Jurkat, Clone E6-1 (cell line): ENCODE measurements at places on chromosomes 3 and 15.

- DNase-seq, result no peak
Observed at GRCh38 chr15:61175024-61175423, 54.1 kb downstream of the RORA start.

DNA sequence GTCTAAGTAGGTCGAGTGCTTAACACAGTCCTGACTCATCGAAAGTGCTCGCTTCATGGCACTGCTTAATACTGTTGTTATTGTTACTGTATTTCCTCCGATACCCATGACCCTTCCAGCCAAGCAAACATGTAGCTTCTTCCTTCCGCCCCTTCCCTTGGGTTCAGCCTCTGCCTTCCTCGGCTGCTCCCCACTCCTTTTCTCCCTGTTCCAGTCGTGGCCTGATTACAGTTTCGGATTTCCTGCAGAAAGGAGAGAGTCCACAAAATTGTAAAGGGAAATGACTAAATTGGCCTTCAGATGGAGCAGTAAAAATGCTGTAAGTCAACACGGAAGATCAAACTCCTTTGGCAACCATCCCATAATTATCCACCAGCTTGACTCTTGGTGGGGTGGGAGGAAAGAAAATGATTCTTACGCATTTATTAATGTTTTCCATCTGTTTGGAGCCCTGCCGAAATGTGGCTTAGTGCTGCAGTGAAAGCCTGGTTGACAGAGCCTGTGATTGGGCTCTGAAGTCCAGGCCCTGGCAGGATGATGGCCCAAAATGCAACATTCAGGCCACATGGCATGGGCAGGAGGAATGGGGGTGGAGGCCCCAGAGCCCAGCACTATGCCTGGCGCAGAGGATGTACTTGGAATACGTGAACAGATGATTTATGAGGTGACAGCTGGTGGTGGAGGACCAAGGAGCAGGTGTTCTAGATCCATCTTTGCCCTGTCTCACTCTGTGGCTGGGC, 37.6 kb downstream of the FAM3D start:
- DNase-seq, result no peak

DNA sequence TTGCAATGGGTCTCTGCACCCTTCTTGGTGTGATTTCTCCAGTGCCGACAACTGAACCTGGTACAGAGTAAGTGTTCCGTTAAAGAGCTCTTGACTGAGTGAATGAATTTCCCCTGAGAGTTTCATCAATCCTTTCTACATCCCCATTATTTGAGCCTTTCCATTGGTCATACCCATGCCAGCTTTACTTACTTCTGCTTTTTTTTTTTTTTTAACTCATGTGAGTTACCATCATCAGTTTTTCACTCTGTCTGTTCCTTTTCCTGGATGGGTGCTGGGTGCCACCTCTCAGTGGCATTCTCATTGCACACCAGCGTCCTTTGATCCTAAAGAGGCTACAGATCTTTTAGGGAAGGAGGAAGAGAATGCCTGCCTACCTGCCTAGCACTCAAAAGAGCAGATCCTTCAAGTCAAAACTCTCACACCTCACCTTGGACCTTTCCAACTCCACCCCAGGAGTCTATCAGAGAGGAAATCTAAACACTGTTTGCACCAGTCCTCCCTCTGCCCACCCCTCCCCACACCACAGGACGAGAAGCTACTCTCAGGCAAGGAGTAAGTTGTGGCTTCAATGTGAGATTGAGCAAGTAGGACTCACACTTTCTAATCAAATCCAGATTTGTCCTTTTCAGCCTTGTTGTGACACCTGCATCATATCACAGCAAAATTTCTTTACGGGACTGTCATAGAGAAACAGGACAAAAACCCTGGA, 13.1 kb upstream of the USP3 start:
- DNase-seq, result no peak

DNA sequence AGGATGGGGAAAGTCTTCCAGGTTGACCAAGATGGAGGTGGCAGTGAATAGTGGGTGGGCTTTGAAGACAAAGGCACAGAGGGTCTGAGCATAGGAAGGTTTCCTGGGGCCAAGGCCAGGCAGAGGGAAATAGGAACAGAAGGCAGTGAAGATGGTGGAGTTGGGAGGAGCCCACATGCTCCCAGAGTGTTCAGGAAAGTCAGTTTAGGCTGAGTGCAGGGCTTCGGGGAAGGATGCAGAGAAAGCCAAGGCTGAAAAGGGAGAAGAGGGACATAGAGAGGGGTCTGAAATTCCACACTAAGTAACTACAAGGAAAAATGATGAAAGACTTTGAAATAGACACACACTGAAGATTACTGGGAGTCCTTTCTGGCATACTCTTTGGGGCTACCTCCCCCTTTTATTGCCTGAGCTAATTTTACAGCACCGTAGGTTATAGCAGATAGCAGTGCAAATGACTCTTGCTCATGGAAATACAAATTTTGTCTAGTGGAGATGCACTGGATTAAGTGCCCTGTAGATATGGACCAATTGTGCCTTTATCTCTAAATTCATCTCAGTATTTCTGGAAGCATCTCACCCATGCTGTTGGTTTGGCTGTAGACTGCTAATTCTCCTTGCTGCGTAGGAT, 3.8 kb downstream of the CX3CR1 start:
- no peak for DNase-seq

- no peak for DNase-seq
Observed at GRCh38 chr3:24086206-24086605, 141.1 kb downstream of the NR1D2 start.
